Chondrocyte (in vitro differentiated cells): ENCODE measurements at places on chromosomes 1 and 21. TPM values are rescaled to one million over a fixed set of nuclear protein-coding genes. Genes with fewer than 3 reads are reported as not detected.
A peak's percentile ranks its signal among the peaks of the same experiment; 100 is the strongest.

DNA sequence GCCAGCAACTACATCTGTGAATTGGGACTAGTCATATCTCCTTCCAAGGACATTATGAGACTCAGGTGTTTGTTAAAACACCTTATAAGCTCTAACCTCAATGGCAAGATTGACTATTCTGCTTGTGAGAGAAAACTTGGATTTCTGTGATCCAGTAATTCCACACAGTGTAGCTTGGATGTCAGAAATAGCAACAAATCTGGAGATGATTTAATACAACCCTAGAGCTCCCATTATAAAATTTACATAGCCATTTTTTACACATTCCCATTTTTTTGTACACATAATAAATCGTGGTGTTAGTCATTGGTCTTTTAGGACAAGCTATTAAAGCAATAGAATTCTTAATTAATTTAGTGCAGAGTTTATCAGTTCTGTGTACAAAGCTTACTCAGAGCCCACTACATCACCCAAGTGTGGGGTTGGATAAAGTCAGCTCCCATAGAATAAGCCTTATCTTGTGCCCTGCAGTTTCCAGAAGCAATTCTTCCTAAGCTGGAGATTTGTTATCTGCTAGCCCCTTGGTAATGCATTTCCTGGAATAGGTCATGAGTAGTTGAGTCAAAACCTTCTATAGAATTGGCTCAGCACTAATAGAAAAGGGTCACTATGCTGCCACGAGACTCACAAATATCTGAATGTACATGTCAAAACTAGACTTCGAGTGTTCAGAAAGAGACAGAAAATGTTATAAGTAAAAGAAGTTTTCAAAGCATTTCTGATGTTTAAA, 434.0 kb upstream of the RUNX1 start:
- H3K27me3 ChIP-seq: no peaks in the 10 kb centered on the region
- H3K4me3 ChIP-seq: no peak overlapping the region
- peaks cover 8% of the 10 kb centered on the region for H3K4me1 ChIP-seq
- DNase-seq: no peak
- peaks cover 2% of the 10 kb centered on the region for H3K36me3 ChIP-seq
- no peak overlapping the region for H3K27ac ChIP-seq

GRCh38 chr1:201254625-201255478, 28.5 kb upstream of the PKP1 start:
- no peak overlapping the region for H3K4me3 ChIP-seq
- no peak overlapping the region for H3K27ac ChIP-seq
- H3K36me3 ChIP-seq: no peaks in the 10 kb centered on the region
- no peak for DNase-seq

- peak overlapping the region; percentile 85 for H3K27ac ChIP-seq
- H3K4me3 ChIP-seq: peak overlapping the region; percentile 91
- no peak for DNase-seq
Observed at GRCh38 chr1:151763990-151764389, 694 bp upstream of the MRPL9 start.

- H3K4me3 ChIP-seq: no peak overlapping the region
- H3K27ac ChIP-seq: no peak overlapping the region
- peaks cover 26% of the 10 kb centered on the region for H3K4me1 ChIP-seq
- no peaks in the 10 kb centered on the region for H3K27me3 ChIP-seq
Observed at GRCh38 chr1:33370301-33370700, 49.4 kb upstream of the A3GALT2 start.

GRCh38 chr1:26307363-26307781, 936 bp upstream of the UBXN11 start:
- peaks cover 19% of the 10 kb centered on the region for H3K4me1 ChIP-seq
- no peaks in the 10 kb centered on the region for H3K36me3 ChIP-seq
- no peak for DNase-seq
- peaks cover 5% of the 10 kb centered on the region for H3K27me3 ChIP-seq

The DNAJC28 gene
- total RNA-seq: 2.4 to 3.5 TPM (median 2.6 TPM) in 3 replicates

The TNNT2 gene
- 20.3 to 21.6 TPM (median 21.2 TPM) in 3 replicates for total RNA-seq
